ENCODE measurements at places on chromosomes 12 and 14.

DNA sequence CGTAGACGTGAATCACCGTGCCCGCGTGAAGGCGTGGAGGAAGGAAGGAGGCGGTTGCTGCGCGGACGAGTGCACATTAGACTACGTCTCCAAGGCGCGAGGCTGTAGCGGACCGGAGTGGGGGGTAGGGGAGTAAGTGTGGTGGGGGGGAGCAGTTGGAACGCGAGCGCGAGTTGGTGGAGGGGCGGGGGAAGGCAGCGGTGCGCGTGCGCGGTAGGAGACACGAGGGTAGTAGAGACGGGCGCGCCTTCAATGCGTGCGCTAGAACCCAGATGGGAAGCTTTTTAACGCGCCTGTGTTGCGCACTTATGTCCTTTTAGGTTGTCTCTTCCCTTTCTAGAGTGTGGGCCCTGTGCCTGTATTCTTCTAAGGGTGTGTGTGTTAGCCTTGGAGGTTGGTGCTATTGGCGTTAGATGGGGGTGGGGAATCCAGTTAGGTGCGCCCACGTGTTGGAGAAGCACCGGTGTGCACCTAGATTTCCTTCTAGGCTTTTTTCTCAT lies 604 bp downstream of the EIF4B start:
- DNase-seq, result peak; percentile 93

GRCh38 chr12:111598637-111599452 lies at the start of gene ATXN2:
TSS of gene ATXN2 (minus strand) at chr12:111599315. CDS start at chr12:111599034, 281 bp downstream.
- no peak for DNase-seq

GRCh38 chr12:120705618-120706017 lies 4.6 kb upstream of the UNC119B start:
- DNase-seq, result no peak

- no peak for DNase-seq
These were observed 75.7 kb downstream of the HSD17B6 start for GRCh38 chr12:56838621-56839488.

DNA sequence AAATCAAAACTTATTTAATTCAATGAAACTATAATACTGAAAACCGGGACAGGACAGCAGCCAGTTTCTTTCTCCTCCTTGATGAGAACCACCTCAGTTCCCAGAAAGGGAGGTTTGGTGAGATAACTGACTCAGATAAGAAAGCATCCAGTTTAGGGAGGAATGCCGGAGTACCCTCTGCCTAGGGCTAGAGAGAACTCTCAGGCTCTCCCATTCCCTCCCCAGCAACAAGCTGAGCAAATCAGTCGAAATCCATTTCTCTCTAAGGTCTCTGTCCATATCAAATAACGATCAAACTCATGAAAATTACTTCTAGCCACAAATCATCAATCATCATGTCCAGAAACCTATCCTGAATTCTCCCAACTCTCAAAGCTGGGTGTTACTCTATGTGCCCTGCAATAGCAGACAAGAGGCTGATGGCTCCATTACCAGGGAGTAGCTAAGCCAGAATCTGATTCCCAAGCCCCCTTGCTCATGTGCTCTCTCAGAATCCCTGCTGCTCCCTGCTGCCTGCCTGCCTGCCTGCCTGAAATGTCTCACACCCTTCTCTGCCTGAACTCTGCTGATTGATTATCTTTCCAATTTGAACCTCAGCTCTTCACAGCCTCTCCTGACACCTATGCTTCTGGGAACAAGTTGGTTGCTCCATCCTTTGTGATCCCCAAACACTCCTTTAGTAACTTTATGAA lies 49.4 kb downstream of the SLC25A47 start:
- peak; percentile 79 for DNase-seq

DNA sequence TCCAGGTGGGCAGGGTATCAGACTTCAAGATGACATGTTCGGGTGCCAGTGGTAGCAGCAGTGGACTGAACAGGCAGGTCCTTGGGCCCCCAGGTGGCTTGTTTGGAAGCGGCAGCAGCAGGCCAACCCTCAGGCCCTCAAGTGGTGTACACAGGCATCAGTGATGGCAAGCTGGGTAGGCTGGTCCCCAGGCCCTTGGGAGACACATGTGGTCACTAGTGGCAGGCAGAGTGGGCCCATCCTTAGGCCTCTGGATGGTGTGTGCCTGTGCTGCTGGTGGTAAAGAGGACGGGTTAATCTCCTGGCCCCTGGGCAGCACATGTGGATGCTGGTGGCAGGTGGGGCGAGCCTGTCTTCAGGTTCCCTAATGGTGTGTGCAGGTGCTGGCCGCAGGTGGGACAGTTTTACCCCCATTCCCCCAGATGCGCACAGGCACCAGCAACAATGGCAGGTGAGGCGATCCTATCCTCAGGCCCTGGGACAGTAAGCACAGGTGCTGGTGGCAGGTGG lies 8.0 kb downstream of the OAS2 start:
- peak; percentile 48 for DNase-seq

DNA sequence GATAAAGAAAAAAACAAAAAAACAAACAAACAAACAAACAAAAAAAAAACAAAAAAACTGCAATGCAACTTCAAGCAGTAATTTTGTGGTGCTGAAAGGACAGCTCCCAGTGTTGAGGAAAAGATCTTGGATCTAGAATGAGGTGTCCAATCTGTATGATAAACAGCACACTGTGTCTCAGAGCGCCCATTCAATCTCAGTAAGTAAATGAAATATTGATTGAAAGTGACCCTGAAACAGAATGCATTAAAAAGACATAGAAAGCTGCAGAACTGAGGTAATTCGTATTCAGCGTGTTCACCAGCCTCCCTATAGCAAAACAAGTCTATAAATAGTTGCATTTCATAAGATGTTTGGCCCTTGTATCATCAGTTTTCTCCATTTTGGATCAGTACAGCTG lies 153.0 kb downstream of the NOVA1 start:
- no peak for DNase-seq

- DNase-seq, result no peak
These were observed 177.4 kb upstream of the HIF1A start for GRCh38 chr14:61517911-61518384.

DNA sequence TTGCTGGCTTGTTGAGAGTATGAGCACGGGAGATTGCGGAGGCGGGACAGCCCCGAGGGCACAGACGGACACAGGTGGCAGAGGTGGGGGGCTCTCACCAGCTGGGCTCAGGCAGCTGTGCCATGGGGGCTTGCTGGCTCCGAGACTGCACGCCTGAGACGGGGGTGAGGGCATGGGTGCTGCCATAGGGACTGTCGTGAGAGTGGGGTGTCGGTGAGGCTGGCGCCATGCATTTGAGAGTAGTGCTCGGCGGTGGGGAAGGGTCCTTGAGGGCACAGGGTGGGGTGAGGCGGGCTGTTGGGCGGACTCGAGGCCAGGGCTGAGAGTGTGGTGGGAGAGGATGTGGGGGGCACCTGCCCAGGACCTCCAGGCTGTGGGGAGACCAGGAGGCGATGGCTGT lies 40.7 kb upstream of the TEX22 start:
- DNase-seq, result no peak

- peak; percentile 77 for DNase-seq
These were observed 36.9 kb upstream of the PRMT8 start for GRCh38 chr12:3453990-3454680.

GRCh38 chr14:77043984-77044485 lies 15.5 kb upstream of the IRF2BPL start:
- DNase-seq, result no peak

- peak; percentile 78 for DNase-seq
These were observed 455 bp downstream of the ATP6V1D start for GRCh38 chr14:67358924-67359774.

DNA sequence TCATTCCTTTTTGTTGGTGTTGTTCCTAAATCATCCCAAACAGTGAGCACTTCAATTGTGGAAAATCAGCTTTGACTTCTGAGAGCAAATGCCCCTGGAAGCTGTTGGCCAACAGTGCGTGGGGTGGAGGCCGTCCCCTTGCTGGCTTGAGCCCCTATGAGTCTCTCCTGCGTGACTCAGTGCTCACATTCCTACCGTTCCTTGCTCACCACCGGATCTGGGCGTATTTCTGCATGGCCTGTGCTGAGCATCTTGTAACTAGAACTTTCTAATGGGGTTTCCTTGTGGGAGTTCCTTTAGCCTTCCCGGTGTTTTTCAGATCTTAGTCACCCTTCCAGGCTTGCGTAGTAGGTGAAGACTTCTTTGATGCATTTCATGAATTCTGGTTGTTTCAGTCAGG lies 14.7 kb downstream of the SERPINA1 start:
- peak; percentile 62 for DNase-seq

DNA sequence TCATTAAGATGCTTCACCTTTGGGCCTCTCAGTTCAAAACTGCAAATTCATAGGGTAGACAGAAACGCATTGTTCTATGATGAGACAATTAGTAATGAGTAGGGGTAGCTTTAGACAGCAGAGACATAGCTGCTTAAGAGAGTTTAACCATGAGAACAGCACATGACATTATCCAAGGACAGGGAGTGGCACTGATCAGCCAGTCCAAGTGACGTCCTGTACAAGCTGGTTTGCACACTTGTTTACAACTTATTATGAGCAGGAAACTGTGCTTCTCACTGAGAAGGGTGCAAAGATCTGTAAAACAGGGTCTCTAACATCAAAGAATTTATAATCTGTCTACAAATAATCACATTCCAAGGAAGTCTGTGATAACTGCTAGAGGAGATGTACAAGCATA lies 11.2 kb upstream of the SRSF5 start:
- DNase-seq, result no peak

DNA sequence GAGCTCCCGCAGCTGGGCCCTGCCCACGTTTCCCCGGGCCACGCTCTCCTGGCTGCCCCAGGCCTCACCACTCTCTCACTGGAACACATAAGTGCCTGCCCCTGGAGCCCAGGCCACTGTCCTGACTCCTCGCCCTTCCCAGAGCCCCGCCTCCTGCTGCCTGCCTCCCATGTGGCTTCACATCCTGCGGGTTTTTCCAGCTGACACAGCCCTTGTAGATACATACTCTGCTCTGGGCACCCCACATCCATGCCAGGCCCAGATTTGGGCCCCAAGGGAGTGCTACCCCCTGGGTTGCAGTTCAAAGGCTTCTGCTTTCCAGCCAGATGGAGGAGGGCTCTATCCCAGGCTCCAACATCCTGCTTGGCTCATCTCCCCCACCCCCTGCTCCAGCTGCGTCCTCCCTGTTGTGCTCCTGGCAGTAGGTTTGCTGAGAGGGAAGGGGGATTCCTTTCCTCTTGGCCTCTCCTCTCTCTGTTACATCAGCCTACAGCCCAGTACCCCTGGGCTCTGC lies 60.1 kb downstream of the TSPAN9 start:
- peak; percentile 81 for DNase-seq

DNA sequence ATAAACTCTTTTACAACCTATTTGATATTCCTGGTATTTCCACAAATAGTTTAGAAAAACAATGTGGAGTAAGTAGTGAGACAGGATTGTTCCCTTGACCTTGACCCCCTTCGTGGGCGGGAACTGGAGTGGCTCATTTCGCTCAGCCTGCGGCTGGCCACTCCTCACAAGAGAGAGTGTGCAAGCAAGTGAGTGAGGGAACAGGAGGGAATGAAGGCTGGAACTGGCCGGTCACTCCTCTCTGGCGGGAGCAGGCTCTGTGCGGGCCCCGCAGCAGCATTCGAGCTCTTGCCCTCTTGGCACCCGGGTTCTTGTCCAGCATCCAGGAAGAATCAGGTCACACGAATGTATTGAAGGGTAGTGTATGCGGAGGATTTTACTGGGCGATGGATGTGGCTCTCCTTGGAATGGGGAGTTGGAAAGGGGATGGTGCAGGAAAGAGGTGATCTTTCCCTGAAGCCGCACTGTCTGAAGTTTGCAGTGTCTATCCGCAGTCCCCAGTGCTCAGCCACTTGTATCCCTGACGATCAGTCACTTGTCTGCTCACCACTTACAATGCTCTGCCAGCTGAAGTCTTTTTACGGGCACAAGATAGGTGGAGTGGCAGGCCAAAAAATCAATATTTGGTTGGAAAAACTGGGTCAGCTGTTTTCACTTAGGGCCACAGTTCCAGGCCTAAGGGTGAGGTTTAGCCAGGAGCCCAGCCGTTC lies 28.0 kb upstream of the TXNRD1 start:
- no peak for DNase-seq

GRCh38 chr14:94203473-94204210 lies 29.5 kb downstream of the PPP4R4 start:
- no peak for DNase-seq

GRCh38 chr12:64810831-64811230 lies 13.6 kb upstream of the TBC1D30 start:
- DNase-seq, result no peak

DNA sequence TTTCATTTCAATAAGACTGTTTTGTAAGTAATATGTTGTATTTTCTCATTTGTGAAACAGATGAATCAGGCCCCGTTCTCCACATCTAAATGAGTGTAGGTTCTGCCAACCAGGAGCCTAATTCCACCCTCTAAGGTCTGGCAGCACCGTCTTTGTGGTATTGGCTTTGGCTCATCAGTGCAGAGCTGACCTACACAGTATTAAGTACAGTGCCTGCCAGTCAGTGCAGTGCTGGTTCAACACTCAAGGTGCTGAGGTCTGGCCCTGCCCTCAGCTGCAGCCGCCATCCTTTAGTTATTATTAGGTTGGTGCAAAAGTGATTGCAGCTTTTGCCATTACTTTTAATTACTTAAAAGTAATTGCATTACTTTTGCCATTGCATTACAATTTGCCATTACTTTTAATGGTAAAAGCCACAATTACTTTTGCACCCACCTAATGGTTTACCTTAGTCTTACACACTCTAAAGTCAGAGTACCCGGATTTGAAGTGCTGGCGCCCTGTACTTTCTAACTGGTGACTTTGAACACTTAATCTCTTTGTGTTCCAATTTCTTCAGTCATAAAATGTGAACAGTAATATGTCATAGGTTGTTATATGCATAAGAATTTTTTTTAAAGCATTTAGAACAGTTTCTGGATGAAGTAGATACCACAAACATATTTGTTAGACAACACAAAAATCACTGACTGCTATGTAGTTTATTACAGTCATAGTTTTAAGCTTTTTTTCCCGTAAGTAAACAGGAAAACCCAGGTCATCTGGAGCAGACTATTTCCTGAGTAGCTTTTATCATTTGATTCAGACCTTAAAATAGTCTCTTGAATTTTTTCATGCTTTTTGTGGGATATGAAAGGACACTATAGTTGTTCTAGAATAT lies 99.5 kb downstream of the SYNE2 start:
- no peak for DNase-seq

- peak; percentile 92 for DNase-seq
These were observed 74.2 kb upstream of the CSRP2 start for GRCh38 chr12:76952995-76953394.

GRCh38 chr12:127909041-127909440 lies 357.9 kb upstream of the TMEM132C start:
- no peak for DNase-seq

GRCh38 chr12:101697930-101698799 lies 725 bp downstream of the CHPT1 start:
- peak; percentile 66 for DNase-seq
